Right ventricle myocardium inferior (tissue), 1 donor: ENCODE measurements at places on chromosomes 7 and 10. TPM values are rescaled to one million over a fixed set of nuclear protein-coding genes. Genes with fewer than 3 reads are reported as not detected.

DDIT4 gene
- 71.4 TPM for total RNA-seq

SORCS1 gene
- 2.9 TPM for total RNA-seq

GRM8 gene
- 0.22 TPM for total RNA-seq

EIF5AL1 gene
- total RNA-seq, result 0.05 TPM

PTPN20 gene
- 14.3 TPM for total RNA-seq

DNA sequence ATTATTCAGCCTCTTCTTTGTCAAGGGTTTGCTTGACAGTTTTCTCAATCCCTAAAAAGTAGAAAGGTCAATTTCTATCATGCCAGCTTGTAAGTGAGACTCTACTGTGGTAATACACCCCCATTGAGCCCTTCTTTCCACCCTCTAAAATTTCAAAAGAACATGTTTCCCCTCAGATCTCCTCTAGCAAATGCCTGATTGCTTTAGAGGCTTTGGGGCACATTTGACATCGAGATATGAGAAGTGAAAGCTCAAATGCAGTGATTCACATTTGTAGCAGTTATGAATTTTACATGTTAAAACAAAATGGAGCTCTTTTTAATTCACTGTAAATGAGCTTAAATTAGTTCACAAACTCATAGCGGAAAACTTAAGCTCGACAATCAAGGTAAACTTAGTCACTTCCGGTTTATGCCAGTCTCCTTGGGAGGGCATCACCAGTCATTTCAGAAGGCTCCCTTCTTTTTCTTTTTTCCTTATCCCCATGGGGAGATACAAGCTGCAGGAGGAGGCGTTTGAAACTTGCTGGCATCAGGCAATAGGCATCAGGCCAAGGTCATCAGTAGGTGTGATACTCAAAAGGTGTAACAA is 55.3 kb upstream of the ADO start:
- no peak for DNase-seq

DNA sequence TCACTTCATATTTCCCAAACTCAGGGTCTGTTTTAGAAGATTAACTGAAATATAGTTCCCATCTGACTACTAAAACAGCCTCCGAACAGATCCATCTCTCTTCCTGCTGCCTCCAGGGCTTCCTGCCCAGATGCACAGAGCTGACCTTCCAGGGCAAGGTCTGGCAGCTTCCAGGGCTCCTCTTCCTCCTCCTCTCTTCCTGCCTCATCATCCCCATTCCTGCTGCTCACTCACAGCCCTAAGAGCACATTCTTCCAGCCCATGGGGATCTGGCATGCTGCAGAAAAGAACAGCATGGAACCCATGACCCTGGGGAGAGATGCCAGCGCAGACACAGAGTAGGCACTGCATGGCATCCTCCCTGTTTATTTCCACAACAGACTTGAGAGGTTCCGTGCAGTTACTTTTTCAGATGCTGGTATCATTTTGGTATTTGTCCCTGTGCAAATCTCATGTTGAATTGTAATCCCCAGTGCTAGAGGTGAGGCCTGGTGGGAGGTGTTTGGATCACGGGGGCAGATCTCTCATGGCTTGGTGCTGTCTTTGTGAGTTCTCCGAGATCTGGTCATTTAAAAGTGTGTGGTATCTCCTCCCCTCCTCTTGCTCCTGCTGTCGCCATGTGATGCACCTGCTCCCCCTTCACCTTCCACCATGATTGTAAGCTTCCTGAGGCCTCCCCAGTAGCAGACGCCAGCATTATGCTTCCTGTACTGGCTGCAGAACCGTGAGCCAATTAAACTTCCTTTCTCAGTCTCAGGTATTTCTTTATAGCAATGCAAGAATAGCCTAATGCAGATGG is 4.4 kb downstream of the PKD1L1 start:
- no peak for DNase-seq

DNA sequence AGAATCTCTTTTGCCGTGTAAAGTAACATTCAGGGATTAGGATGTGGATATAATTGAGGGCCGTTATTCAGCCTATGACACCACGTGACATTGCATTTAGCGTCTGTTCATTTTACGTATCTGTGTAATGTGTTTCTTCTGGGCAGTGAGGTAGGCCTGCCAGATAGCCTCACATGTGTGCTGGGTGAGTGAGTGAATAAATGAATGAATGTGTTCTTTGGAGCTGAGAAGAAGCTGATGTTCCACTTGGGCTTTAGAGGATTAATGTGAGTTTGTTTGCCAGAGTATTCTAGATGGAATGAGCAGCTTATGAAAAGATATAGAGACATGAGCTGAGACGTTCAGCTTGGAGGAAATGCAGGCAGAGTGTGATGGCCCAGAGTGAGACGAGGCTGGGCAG is 55.0 kb downstream of the MINDY4 start:
- DNase-seq, result no peak

- no peak for DNase-seq
Observed at GRCh38 chr10:131145756-131146155, 165.8 kb downstream of the TCERG1L start.

DNA sequence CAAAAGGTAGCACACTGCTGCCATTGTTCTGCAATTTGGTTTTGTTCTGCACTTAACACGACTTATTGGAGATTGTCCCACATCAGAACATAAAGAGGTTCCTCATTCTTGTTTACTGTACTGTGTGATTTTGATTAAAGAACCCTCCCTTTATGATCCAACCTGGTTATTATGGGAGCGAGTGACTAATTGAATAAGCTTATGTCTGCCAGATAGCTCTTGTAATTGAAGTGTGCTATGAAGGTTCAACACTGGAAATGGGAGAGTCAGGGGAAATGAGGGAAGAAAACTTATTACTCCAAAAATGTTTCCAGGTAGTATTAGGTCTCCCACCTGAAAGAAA is 33.9 kb downstream of the CASP7 start:
- DNase-seq, result no peak

DNA sequence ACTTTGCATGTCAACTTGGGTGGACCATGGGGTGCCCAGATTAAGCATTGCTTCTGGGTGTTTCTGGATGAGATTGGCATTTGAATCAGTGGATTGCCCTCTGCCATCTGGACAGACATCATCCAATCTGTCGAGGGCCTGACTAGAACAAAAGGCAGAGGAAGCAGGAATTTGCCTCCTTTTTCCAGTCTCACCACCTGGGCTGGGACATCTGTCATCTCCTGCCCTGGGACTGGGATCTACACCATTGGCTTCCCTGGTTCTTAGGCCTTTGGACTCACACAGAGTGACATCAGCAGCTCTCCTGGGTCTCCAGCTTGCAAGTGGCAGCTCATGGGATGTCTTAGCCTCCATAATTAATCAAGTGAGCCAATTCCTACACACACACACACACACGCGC is 10.3 kb downstream of the SLC13A4 start:
- no peak for DNase-seq

DNA sequence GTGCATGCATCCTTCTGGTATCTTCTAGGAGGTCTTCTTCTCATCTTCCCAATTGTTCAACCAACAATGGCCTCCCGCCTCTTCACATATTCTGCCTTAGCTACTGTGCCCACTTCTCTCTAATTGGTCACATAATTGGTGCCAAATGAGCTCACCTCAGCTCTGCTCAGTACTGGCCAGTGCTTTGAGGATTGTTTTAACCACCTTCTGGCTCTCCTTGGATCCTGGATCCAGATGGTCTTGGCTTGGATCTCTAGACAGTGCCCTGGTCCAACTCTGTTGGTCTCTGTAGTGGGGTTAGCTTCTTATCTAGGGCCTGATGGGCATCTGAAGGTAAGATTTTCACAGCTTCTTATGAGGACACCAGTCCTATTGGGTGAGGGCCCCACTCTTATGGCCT is 820.8 kb downstream of the TYW1 start:
- no peak for DNase-seq

GRCh38 chr10:46539596-46540411 is 16.7 kb downstream of the GPRIN2 start:
- no peak for DNase-seq
